Cortex of kidney (tissue), 1 donor: ENCODE measurements at places on chromosomes 6 and 20.

DNA sequence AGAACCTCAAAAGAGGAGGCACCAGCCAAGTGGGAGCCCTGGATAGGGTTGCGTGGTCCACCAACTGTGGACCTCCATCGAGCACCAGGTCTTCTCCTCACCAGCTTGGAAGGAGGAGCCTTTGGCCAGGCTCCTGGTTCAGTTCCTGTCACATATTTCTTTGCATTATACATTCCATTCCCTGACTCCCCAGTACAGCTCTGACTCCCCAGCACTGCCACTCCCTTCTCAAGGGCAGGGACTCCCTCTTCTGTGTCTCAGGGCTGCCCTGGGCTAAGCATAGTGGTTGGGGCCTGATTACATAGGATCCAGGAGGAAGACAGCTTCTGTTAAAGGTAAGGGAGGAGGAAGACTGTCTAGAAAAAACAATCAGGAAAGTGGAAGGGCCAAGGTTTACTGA is 91.1 kb downstream of the MRPL14 start:
- DNase-seq = no peak

- no peak for DNase-seq
Observed at GRCh38 chr6:92110403-92110802, 1309.0 kb downstream of the EPHA7 start.

DNA sequence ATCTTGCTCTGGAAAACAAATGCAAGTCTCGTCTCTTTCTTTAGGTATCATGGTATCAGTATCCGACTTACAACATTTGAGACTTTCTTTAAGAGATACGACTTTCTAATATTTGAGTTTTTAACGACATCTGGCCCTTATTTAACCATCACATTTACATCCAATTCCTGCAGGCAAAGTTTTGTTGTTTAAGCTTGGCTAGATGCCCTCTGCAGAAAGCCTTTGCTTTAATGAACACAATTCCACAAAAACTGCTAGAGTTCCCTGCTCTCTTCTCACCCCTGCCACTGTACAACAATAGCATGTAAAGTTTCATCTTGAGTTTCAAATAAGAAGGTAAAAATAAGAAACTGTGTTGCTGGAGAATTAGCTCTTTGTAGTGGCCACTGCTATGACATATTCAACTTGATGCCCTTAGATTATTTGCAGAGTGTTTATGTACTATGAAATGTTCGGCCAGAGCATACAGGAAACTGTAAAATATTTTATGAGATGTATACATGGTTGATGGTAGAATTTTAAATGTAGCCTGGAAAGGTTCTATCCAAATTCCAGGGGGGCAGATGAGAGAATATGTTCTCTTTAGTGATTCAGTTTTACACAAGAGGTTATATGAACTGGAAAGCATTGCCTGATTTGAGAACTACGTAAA is 438.6 kb downstream of the CDC5L start:
- DNase-seq = no peak

DNA sequence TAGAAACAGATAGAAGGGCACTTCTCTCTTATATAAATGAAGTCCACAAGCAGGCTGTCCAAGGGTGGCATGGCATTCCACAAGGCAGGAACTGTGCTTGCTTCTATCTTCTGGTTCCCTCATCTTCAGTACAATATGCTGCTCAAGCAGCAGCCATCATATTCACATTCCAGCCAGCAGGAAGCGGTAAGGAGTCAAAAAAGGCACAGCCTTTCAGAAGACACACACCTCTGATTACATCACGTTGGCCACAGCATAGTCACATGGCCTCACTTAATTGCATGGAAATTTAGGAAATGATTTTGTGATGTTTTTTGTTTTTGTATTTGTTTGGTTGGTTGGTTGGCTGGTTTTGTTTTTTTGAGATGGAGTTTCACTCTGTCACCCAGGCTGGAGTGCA is 19.0 kb downstream of the REM1 start:
- no peak for DNase-seq

- no peak for DNase-seq
Observed at GRCh38 chr20:31684153-31685015, 38.3 kb downstream of the BCL2L1 start.

- DNase-seq = no peak
Observed at GRCh38 chr6:120938164-120938875, 396.0 kb downstream of the TBC1D32 start.

- DNase-seq = no peak
Observed at GRCh38 chr6:36692861-36693702, 4.5 kb upstream of the RAB44 start.
